Activated T-cell treated with anti-CD3 and anti-CD28 coated beads for 1 hour (primary cell): ENCODE measurements at places on chromosomes 3 and 15.

DNA sequence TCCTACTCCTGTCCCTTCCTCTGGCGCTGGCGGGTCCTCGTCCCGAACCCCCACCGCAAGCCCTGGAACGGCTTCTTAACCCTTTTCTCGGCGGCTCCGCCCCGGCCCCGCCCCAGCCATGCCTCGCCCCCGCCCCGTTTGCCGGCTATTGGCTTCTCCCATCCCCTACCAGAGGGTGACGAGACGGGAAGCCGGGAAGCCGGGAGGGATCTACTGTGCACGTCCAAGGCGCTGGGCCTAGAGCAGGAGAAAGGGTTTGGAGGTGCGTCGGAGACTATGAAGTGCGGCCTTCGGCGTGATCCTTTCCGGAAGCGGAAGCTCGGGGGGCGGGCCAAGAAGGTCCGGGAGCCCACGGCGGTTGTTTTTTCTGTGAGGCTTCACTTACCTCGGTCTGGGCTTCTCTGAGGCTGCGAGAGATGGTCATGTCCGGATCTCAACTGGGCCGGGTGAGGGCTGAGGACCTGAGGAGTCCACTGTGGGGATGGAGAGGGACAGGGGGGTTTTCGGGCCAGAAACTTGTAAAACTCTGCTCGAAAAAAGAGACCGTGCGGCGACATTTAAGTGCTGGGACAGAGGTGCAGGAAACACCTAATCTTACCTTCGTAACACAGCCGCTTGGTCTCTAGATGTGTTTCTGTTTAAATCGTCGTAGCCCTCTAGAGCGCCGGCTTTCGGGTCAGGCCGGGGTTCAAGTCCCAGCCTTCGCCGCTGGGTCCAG, 21.4 kb downstream of the ROPN1B start:
- DNase-seq, result peak; percentile 64

- DNase-seq, result no peak
These were observed 1.9 kb downstream of the SLC28A1 start for GRCh38 chr15:84886211-84886983.

GRCh38 chr3:8555113-8555661, 53.6 kb downstream of the LMCD1 start:
- no peak for DNase-seq

DNA sequence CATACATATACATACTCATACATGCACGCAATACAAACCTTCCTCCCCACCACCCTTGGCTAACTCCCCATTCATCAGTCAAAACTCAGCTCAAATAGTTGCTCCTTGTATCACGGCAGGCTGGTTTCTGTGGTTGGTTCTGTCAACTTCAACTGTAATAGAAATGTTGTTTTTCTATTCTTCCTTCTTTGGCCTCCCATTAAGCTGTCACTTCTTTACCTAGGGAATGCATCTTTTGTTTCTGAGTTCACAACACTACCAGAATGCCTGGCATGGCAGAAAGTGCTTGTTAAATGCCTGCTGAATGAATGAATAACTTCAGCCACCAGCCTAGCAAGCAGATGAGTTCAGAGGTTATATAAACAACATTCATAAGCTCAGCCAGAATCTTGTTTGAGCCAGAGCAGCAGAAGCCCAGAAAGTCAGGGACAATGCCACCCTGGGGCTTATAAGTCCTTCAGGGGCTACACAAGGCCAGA, 63.1 kb downstream of the B3GALNT1 start:
- no peak for DNase-seq

- DNase-seq, result no peak
These were observed 9.1 kb downstream of the EPHA3 start for GRCh38 chr3:89116476-89116875.

DNA sequence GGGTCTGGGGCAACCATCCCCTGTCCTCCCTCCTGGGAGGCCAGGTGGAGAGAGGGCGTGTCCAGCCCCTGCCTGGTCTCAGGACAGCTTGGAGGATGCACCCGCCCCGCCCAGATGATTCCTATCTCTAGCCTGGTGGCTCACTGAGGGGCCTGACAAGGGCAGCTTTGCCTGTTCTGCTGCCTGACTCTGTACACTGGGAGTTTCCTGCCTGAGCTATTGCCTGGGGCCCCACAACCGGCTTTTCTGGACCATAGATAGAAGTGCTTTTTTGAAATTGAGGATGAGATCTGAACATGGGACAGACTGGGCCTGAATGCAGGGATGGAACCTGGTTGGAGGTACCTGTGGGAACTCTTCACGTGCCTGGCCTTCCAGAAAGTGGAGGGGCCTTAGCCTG, 751 bp upstream of the PLA2G4E start:
- no peak for DNase-seq

GRCh38 chr3:40414270-40414669, 27.3 kb downstream of the ENTPD3 start:
- no peak for DNase-seq

DNA sequence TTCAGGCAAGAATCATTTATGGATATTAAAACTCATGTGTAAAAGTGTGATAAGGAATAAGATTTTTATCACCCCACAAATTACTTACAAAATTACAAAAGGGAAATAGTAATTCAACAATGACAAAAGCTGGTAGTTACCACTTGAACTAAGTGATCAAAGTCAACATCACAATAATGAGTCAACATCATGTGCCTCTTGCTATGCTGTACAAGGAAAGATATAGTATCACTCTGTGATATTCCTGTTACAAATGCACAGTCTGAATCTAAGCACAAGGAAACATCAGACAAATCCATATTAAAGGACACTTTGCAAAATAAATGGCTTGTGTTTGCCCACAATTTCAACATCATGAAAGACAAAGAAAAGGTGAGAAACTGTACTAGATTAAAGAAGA, 90.5 kb upstream of the PLCL2 start:
- DNase-seq, result no peak

DNA sequence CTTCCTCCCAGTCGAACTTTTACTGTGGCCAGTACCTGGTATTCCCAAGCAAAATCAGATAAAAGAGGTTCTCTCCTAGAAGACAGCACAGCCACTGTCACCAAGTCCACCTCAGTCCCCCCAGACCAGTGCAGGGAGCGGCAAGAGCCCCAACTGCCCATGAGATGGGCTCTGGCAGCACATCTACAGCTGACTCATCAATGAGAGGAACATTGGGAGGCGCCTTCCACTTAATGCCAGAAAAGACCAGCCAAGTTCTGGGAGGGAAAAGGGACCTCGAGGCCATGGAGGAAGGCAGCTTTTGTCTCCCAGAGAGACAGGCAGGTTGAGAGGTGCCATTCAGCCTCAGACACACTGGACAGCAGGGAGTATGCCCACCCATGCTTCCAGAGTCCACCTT, 28.2 kb downstream of the POC1A start:
- no peak for DNase-seq

- DNase-seq, result no peak
These were observed 63.1 kb downstream of the TLE3 start for GRCh38 chr15:70034596-70034995.

DNA sequence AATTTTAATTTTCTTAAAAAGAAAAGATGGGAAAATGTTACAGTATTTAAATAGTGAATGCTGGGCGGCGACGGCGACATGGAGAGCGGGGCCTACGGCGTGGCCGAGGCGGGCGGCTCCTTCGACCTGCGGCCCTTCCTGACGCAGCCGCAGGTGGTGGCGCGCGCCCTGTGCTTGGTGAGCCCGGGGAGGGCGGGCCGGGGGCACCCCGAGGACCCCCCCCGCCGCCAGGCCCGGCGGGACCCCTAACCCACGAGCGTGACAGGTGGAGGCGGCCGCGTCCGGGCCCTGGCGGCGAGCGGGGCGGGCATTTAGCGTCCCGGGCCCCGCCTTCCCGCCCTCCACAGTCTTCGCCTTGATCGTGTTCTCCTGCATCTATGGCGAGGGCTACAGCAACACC, 38.4 kb upstream of the GOLGA8J start:
- no peak for DNase-seq

DNA sequence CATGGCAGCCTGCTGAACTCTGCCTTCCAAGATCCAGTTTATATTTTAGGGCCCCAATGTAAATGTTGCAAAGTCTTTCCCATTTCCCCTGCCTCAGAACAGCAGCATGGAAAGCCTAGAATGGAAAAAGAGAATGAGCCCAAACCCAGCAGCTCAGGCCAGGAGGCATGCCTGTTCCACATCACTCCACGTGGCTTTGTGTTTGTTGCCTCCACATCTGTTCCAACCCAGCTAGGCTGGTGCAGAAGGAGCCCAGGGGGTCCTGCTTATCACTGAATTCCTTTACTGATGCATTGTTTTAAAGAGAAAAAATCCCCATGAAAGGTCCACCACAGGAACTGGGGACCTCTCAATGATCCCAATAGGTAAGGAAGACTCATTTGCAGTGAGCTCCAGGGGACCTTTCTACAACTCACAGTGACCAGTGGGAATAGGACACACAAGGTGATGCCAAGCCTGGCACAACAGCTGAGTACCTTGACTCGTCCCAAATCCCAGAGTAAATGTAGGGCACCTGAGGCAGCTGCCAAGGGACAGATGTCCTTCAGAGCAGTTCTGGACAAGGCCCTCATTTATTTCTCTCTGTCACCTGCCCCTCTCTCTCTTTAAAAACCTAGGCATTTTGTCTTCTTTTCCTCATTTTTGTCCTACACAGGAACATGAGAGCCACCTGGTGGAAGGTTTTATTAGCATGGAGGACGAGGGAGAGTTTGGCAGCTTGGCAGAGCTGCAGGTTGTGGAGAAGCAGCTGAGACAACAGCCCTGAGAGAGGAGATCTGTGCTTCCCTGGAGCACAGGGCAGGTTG, 41.7 kb upstream of the ADAMTS17 start:
- no peak for DNase-seq

DNA sequence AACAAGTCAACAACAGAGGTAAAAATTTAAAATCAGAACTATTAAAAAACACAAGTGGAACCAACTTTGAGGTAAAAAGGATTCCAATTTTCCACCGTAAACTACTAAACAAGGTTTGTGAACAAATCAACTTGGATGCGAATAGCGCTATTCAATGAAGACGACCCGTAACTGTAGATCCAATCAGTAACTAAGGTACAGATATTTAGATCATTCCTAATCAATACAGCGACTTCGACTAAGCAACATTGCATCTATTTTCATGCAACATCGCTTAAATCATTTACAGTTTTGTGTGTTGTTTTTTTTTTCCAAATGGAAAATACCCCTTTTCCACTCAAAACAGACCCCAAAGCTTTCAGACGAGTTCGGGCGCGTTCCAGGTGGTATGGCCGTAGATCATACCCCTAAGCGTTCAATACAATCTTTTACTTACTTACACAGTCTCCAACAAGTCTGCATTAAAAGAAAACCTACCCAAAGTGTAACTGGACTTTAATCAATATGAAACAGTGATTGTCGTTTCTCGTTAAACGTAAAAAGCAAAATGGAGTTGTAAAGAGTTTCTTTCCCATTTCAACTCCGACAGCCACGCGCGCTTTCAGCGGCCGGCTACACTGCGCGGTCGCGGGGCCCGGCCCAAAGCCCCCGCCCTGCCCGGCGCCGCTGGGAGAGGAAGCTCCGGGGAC, 786 bp downstream of the RHOA start:
- DNase-seq, result no peak

GRCh38 chr3:193016437-193016901, 98.8 kb upstream of the MB21D2 start:
- no peak for DNase-seq

- no peak for DNase-seq
These were observed 47.4 kb downstream of the PAQR5 start for GRCh38 chr15:69346112-69346511.

DNA sequence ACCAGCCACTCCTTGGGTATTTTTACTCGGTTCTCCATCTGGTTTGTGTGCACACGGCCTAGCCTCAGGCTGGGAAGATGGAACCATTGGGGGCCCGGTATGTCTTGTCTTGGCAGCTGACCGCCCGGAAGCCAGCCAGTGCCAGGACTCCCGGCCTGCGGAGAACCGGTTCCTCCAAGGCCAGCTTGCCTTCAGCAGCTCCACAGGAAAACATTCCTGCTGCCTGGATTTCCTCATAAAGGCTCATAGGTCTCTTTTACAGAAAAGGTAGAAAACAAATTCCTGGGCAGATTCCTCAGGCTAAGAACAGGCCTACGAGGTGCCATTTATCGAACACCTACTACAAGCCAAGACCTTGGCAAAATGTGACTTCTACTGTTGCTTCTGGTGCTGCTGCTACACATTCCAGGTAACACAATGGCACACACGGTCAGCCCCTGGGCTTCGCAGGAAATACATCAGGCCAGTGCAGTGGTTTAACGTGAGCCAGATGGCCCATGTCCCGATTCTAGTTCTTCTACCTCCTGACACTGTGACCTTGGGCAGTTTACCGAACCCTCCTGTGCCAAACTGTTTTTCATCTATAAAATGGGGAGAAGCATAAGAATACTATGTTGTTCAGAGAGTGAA, 141.8 kb downstream of the OPA1 start:
- DNase-seq, result no peak

GRCh38 chr3:106160396-106160795, 291.6 kb upstream of the CBLB start:
- no peak for DNase-seq

DNA sequence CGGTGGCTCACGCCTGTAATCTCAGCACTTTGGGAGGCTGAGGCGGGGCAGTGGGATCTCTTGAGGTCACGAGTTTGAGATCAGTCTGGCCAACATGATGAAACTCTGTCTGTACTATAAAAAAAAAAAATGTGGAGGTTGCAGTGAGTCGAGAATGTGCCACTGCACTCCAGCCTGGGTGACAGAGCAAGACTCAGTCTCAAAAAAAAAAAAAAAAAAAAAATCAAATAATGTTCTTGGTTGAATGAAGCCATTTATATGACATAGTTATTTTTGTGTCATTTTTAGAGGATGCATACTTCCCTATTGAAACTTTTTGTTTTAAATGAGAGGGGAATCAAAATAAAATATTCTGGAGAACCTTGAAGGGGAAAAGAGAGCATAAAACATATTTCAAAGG, 3.1 kb downstream of the HMCES start:
- no peak for DNase-seq

DNA sequence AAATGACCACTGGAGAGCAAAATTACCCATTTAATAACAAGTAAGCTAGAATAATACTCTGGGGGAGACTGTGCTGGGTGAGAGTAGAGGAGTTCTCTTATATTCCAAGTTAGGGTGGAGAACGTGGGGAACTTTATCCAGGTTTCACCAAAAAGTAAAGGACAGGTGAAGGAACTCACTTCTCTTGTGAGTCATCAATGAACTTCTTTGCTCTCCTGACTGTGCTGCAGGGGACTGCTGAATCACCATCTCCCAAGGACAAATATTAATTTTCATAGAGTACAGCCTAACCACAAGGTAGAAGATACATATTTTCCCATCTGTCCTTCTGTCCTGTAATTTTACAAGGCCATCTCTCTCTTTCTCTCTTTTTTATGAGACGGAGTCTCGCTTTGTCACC, 8.3 kb upstream of the PDCD6IP start:
- no peak for DNase-seq

DNA sequence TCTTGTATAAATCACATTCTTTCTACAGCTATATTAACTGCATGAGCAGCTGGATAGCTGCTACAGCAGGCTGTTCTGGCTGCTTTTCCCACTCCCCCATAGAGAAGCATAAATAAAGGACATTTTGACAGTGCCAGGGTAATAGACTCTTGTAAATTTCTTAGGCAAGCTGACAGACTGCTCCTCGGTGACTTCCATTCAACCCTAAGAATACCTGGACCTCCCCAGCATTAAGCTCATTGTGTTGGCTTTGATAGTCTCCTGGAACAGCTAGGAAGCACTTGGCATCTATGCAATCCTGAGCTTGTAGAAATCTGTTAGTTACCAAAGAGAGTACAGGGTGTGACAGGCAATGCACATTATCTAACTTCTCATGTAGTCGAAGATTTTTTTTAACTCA, 475.4 kb downstream of the AGBL1 start:
- no peak for DNase-seq
